D341Med (cell line): ENCODE measurements at places on chromosomes 3 and 15.
A peak's percentile ranks its signal among the peaks of the same experiment; 100 is the strongest.

DNA sequence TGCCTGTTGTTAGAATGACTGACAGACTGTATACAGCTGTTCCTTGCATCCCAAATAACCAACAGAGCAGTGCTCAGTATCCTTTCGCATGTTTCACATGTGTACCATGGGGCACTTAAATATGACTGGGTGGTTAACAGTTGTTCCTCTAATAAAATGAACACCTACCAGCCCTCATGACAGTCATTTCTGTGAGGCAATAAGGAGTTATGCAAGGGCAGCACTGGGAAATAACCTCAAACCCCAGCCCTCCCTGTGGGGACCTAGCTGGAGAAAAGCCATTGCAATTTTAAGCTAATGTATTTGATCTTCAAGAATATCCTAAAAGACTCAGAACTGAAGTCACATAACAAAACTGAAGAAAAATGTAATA is 7.3 kb downstream of the RFT1 start:
- no peak for DNase-seq

GRCh38 chr3:5220193-5220592 is 32.7 kb downstream of the EDEM1 start:
- DNase-seq, result no peak

DNA sequence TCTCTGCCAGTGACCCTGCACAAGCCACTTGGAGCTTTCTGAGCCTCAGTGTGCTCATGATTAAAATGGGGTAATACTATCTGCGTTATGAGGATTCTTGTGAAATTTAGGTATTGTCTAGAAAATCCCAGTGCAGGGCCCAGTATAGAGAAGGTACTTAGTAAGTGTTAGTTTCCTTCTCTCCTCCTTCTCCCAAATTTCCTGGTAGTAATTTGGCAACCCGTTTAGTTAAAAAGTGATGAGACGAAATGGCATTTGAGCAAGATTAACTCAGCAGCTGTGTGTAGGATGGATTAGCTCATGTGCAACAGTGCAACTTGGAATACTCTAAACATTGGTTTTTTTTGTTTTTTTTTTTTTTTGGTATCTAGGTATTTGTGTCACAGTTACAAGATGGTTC is 84.6 kb downstream of the SLCO3A1 start:
- no peak for DNase-seq

DNA sequence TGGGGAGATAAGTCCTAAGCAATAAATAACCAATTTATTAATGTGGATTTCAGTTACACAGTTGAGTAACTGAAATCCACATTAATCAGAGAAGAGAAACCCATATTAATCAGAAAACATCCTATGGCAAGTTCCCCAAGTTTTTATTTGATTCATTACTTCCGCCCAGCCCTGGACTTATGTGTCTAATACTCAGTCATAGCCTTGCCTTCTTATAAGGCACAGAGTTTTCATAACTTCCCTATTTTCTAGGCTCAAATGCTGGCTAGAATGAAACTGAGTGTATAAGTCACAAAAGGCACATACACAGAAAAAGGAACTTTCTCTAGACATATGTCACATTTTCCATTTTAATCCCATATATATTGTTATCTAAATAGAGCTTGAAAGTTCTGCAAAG is 28.8 kb downstream of the CD47 start:
- no peak for DNase-seq

DNA sequence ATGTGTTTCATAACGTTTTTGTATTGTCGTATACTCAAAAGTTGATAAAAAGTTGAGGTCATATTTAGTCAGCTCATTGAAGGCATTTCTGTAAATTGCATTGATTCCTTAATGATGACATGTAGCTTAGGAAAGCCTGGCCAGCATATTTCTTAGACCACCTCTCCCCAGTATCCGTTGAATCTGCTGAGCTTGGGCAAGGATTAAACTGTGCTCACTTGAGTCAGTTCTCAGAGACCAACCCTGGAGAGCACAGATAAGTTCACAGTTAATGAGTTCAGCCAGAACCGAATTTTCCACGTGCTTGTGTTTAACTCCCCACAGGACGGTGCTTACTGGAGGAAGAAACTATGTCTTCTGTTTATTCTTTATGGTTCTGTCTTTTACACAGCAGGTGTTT is 132.7 kb downstream of the SLC25A26 start:
- no peak for DNase-seq

DNA sequence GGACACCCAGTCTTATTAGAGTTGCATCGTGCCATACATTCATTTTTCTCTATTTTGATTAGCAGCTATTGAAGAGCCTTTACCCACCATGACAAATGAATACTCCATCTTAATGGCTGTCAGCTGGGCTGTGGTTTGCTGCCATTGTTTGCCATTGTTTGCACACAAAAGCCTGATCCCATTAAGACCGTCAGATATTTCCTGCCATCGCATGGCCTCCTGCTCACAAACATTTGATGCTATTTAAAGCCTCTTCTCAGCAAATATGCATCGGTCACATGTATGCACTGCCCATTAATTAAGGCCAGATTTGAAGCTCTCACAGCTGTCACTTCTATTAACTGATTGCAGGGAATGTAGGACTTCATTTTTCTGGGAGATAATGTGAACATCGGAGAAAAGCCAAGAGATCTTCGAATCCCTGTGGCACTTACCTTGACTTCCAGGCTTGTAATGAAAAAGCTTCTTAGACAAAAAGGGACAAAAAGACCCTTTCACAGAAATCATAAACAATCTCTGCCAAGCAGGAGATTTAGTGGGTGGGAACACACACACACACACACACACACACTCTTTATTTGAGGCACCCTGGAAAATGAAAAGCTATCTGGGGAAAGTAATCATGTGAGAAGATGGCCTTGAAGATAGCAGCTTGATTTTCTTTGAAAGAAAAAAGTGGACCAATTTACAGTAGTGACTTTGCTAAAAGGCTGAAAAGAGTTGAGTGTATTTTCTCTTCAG is 175.4 kb upstream of the NR2E3 start:
- no peak for DNase-seq

GRCh38 chr3:130826516-130827182 is 67.2 kb upstream of the ATP2C1 start:
- no peak for DNase-seq

- DNase-seq, result no peak
Measured at GRCh38 chr15:90679959-90680358, 37.2 kb upstream of the BLM start.

- no peak for DNase-seq
Measured at GRCh38 chr3:2578560-2578959, 479.9 kb downstream of the CNTN4 start.

DNA sequence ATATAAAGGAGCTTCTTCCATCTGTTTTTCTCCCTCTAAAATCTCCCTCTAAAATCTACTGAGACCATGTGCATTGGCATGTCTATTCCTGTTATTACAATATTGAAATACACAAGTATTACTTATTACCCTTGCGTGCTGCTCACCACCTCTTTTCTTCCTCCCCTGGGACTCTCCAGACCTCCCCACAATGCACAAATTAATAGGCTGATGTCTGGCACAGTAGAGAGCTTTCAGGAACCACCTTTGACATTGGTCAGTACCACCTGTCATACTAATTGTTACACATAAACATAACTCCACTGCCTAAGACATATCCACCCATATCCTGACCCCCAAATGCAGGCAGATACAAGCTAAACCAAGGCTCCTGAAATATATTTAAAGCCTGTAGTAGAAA is 722.6 kb downstream of the FHIT start:
- no peak for DNase-seq

GRCh38 chr3:190746531-190746930 is 116.0 kb downstream of the GMNC start:
- DNase-seq, result no peak

DNA sequence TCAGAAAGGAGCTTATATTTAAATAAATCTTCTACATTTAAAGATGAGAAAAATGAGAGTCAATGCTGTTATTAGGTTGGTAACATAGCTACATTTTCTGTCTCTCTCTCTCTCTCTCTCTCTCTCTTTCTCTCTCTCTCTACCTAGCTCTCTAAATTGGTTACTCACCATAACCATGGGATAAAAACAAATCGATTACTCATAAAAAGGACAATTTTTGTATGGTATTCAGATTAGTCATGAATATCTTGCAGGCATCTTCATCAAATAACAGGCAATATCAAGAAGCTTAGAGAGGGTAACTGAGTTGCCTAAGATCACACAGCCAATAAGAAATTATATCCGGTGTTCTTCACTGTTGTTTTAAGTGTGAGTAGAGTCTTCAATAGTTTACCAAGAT is 81.8 kb upstream of the ALCAM start:
- no peak for DNase-seq

- DNase-seq, result no peak
Measured at GRCh38 chr3:158763421-158763820, 31.2 kb upstream of the RARRES1 start.

GRCh38 chr15:64016257-64016656 is 30.0 kb downstream of the DAPK2 start:
- no peak for DNase-seq

DNA sequence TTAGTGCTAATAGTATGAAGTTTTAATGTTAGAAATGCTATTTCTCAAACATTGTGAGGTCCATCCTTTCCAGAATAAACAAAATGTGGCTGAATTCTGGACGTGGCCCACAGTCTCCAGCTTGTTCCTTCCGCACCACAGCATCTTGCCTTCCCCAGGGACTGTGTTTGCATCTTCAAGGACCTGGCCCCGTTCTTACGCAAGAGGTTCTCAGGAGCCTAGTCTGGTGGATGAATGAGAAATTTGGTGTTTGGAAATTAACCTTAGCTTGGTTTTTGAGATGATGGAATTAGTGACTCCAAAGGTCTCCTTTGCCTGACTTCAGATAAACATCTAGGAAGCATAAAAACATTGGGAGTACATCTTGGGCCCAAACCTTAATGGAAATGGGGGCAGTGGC is 18.1 kb downstream of the SYNPR start:
- DNase-seq, result no peak

DNA sequence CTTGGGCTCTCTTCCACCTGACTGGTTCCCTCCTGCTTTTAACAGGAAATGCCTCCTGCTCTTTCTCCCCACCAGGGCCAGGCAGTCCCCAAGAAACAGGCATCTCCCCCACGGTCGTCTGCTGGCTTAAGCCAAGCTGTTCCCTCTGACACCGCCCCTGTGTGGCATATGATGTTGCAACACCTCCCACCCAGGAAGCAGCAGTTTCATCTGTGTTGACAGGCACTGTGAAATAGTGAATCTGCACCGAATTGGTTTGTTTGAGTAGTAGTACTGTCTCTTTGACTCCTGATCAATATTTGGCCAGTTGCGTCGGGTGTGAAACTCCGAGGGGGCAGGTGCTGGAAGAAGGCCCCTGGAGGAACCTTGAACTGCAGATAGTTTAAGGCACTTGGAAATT is 188.8 kb downstream of the FEZF2 start:
- no peak for DNase-seq

DNA sequence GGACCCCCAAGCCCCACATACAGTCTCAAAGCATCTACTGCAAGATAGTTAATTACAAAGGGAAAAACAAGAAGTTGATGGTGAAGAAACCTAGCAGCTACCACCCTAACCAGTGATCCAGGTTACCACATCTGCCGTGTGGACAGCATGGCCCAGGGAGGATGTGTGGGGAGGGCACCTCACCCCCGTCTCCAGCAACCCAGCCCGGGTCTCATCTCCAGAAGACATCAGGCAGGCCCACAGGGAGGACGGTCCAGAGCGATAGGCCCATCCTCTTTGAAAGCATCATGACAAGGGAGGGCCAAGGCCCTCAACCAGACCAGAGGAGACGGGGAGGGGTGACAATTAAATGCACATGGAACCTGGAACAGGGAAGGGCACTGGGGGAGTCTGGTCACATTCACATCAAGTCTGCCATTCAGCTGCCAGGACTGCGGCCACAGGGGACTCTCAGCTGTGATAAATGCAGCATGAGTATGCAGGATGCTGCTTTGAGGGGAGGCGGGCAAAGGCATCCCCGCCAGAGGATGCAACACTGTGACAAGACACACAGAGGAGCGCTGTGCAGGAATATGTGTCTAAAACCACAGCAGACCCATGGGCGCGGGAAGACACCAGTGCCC is 18.8 kb downstream of the ZXDC start:
- DNase-seq, result no peak

DNA sequence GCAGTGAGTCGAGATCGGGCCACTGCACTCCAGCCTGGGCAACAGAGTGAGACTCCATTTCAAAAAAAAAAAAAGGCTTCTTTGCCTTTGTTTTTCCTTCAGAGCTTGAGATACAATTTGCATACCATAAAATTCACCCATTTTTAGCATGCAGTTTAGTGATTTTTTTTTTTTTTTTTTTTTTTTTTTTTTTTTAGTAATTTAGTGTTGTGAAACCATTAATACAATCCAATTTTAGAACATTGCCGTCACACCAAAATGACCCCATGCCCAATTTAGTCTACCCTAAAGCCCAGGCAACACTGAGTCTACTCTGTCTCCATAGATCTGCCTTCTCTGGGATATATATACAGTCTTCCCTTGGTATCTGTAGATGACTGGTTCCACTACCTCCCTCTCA is 61.1 kb downstream of the USP50 start:
- no peak for DNase-seq

- no peak for DNase-seq
Measured at GRCh38 chr3:113834983-113835382, 3.6 kb upstream of the GRAMD1C start.

- peak; percentile 59 for DNase-seq
Measured at GRCh38 chr15:68730471-68730919, 90.2 kb downstream of the ANP32A start.

DNA sequence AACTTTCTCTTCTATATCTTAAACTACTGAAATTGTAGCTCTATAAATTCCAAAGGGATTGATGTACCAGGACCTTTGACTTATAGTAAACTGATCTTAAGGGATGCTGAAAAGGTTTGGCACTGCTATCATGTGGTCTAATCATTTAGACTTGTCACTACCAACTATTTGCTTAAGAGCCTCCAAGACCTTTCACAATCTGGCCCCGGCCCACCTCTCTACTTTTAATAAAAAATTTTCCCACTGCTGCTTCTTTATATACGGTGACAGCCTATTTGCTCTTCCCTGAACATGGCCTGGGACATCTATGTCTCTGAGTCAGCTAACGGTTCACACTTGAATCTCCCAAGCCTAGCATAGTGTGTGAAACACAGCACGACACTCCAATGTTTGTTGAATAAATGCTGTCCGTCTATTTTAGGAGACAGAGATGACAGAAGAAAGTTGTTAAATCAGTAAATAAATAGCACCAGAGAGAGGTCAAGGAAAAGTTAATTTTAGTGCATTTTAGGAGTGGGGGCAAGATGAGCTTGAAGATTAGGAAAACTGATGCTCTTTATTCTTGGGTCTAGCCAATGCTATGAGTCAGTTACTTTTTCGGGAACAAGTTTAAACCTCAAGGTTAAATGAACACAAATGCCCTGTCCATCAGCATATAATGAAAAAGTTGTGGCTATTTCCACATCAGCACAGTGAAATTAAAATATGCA is 212.9 kb downstream of the TIGIT start:
- DNase-seq, result no peak
